Tibial nerve (tissue), 4 donors: ENCODE measurements at places on chromosomes 12 and 14. TPM values are rescaled to one million over a fixed set of nuclear protein-coding genes. Genes with fewer than 3 reads are reported as not detected.

SYT10 gene
- total RNA-seq = 1.7 TPM

DNA sequence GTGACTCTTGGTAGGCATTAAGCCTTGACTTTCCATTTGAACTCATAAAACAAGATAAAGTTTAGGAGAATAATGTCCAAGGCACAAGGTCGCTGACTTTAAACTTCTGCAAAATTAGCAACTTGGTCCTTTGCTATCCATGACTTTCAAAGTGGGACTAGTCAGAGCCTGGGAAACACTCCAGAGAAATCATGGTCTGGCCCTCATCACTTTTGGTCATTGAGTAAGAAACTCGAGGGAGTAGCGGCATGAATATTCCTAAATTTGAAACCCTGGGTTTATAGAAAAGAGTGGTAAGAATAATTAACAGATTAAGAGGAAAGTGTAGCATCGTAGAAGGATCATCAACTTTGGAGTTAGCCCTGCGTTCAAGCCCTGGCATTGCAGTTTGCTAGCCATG lies 16.9 kb upstream of the APPL2 start:
- DNase-seq = no peak

DNA sequence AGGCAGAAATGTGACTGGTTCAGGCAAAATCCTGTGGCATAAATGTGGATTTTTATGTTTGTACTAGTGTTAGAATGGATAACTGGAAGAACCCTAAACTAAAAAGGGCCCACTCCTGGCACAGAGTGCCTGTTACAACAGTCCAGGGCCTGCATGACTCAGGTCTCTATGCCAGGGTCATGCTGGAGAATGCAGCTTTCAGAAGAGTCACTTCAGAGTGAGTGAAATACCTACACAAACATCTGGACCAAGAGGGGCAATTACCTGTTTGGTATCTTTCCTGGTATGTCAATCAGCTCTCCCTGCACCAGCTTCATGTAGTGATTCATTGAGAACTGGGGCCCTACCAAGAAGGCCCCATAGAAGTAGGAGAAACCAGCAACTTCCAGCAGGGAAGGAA lies 10.0 kb downstream of the EMG1 start:
- DNase-seq = no peak

- DNase-seq = no peak
Observed at GRCh38 chr14:93044556-93044955, 71.2 kb downstream of the ITPK1 start.

NRL gene
- 7.0 TPM for total RNA-seq

DNA sequence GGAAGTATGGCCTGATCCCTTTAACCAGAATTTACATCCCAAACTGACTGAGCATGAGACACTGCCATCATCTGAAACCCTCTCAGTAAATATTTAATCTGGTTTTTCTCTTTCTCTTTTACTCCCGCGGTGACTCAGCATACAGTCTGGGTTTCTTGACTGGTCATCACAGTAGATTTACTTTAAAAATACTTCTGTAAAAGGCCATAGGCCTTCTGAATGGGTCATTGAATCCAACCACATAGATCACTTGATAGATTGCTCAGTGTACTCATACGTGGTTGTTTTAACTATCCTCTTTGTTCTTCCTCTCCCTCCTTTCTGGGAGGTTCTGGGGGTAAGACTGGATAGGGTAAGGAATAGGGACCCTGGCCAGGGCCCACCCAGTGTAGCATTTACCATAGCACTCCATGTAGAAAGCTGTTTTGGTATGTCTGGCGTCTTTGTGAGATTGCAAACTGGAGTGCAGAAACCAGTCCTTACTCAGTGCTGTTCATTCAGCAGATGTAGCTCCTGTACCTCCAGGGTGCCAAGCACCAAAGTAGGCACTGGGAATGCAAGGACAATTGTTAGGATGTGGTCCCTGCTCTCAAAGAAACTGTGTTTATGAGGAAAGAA lies 165.7 kb downstream of the SRGAP1 start:
- no peak for DNase-seq

GRCh38 chr12:120822832-120823503 lies 81.2 kb downstream of the SPPL3 start:
- no peak for DNase-seq

FIGNL2 gene
- total RNA-seq = 1.4 TPM

- DNase-seq = peak; percentile 76
Observed at GRCh38 chr12:59595883-59596540, at the start of gene SLC16A7. SLC16A7 (plus strand) TSS chr12:59596029; CDS start chr12:59704802, 108,773 bp downstream.

LMNTD1 gene
- total RNA-seq = not detected

MDP1 gene
- 16.5 TPM for total RNA-seq

GDF11 gene
- 5.7 TPM for total RNA-seq

KRT73 gene
- total RNA-seq = not detected

GRCh38 chr12:100382338-100382737 lies 25.5 kb downstream of the SLC17A8 start:
- DNase-seq = no peak

DNA sequence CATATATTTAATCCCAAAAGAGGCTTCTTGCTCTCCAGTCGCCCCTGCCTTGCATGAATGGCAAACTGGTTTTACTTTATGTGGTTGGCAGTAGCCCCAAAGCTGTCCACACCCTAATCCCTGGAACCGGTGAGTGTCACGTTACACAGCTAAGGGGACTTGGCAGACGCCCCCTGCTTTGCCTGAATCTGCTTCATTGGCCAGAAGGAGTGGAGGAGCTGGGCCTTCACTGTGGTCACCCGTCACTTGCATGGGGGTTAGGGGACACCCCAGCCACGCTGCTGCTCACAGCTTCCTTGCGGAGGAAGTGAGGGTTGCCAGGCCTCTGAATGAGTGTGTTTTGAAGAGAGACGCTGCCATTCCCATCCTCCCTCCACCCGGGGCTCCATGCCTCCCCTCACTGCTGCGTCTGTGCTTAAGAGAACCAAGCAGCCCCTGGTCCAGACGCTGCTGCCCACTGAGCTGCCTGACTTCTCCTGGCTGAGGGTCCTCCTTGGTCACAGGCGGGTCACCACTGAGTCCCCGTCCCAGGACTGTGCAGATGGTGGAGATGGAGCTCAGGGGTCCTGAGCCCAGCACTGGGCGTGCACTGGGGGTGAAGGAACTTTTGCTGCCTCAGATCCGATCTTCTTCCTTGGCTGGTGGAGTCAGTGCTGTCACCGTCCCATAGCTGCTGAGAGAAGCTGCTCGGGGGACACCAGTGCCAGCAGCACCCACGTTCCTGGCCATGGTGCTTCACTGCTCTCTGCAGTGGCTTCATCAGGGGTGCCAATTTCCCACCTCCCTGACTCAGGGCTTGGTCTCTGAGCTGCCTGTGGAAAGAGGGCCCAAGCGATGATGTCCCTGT lies 39.8 kb downstream of the GALNT9 start:
- no peak for DNase-seq

DNA sequence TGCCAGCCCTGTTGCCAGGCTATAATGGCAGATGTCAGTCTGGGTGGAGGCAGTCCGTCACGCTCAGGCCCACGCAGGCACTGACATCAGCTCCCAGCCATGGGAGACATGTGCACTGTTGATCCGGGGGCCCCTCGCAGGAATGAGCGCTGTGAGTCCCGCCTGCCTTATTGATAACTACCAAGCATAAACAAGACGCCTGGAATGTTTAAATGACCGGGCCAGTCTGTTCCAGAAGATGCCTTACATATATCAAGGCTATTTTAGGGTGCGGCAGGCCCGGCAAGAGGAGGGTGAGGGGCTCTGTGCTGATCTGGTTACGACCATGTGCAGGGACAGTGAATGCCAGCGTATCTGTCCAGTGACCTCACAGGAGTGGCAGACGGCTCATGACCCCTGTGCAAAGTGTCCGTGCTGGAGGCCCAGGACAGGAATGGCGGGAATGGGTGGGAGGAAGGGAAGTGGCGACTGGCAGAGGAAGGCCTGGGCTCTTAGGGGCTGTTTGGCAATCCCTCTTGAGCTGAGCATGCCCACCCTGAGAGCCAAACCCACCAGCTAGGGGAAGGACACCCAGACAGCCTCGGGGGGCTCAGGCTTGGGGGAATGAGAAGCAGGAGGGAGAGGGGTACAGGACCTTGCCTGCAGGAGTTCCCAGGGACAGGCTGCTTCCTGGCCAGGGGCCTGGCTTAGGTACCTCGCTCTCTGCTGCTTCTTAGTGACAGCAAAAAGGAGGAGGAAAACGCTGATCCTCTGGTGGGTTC lies 49.3 kb downstream of the DLK1 start:
- DNase-seq = no peak

DNA sequence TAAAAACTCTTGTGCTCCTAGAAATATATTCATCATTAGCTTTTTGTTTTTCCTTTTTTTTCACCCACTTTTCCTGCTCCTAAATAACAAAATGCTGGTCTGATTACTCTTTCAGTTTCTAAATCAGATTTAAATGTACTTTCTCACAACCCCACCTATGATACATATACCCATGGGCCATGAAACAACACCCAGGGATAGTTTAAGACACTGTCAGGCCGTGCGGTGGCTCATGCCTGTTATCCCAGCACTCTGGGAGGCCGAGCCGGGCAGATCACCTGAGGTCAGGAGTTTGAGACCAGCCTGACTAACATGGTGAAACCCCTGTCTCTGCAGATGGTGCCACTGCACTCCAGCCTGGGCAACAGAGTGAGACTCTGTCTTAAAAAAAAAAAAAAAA lies 1.6 kb upstream of the NUMB start:
- no peak for DNase-seq

DNA sequence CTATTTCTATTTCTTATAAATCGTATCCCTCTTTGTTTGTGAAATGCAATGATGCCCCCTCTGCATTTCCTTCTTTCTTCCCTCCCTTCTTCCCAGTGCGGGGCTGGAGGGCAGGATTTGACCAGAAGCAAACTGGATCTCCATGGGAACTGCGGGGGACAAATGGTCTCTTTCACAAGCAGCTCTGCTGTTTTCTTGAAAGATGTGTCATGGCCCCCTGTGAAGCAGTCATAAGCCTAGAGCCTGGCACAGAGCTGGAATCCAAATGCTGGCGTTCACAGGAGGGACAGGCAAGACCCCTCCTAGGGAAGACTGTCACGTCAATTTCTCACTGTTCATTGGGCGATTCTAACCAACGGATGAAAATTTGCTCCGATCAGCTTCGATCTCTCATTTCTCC lies 203.5 kb upstream of the NOS1 start:
- no peak for DNase-seq

GRCh38 chr12:64665514-64665913 lies 55.2 kb downstream of the RASSF3 start:
- no peak for DNase-seq

DNA sequence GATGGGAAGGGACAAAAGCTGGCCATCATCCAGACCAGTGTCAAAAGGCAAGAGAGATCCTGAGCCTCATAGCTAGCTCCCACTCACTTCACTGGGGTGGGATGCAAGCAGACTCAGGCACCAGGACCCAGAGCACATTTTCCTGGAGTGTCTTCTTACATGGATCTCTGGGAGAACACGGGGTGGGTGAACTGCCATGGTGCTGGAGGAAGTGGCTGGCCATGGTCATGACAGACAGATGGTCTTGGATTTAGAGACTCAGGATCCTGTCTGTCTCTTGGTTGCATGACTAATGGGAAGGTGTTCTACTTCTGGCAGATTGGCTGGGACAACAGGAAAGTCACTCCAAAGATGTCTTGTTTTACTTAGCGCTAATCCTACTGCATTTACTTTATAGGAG lies 311.5 kb downstream of the ATP23 start:
- DNase-seq = no peak

GRCh38 chr12:53105712-53106439 lies 2.6 kb downstream of the SOAT2 start:
- no peak for DNase-seq

DNA sequence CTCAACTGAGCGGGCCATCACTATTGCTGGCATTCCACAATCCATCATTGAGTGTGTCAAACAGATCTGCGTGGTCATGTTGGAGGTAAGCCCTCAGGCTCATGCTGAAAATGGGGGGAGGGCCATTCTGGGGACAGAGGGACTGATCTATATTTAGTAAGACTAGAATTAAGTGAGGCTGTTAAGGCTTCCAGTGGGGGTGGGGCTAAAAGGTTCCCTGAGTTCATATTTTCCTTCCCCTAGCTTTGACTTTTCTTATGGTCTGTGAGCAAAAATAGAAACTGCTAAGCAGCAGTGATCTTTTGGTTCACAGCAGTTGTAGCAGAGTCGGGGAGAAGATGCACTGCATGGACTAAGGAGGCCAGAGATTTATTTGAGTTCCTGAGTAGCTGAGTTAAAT lies 9.2 kb downstream of the PCBP2 start:
- DNase-seq = no peak

DNA sequence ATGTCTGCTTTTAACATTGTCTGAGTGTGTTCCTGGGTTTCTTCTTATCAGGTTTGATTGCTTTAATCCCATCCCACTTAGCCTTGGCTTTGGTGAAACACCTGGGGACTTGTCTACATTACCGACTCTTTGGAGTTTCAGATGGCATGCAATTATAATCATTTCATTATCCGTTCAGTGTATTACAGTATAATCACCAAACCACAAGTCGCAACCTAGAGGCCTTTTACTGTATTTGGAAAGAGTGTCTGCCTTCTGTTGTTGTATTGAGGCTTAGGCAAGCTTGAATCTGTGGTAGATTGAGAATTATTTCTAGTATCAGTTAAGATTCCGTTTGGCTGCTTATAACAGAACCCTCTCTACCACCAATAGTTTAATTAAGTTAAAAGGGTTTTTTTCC lies 103.9 kb downstream of the TGFB3 start:
- DNase-seq = no peak

MSI1 gene
- not detected for total RNA-seq

STYK1 gene
- not detected for total RNA-seq

GRCh38 chr12:30622509-30622908 lies 73.2 kb downstream of the IPO8 start:
- no peak for DNase-seq

DNA sequence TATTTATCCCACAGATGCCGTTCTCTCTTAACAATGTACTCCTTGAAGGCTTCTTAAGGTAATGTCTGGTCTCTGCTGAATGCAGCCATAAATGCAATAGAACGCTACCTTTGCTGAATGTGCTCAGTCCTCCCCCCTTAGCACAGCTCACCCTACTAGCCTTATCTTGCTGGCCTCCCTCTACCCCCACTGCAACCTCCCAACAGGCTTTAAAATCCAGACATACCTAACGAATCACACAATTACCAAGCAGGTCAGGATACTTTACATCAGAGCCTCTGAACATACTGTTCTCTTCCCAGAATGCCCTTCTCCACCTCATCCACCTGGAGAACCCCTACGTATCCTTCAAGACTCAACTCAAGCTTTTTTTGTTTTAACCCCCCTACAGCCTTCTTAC lies 51.0 kb upstream of the CRADD start:
- no peak for DNase-seq

- DNase-seq = no peak
Observed at GRCh38 chr12:58710901-58711300, 209.4 kb downstream of the LRIG3 start.

KRT4 gene
- not detected for total RNA-seq

GRCh38 chr12:57195611-57196371 lies 20.8 kb upstream of the NXPH4 start:
- no peak for DNase-seq

- no peak for DNase-seq
Observed at GRCh38 chr14:99263564-99264330, 8.2 kb downstream of the BCL11B start.

GRCh38 chr12:8846305-8846704 lies 23.9 kb downstream of the A2ML1 start:
- DNase-seq = no peak
